SIG-M5 (cell line): ENCODE measurements at places on chromosomes 7 and 10.

- DNase-seq = no peak
Observed at GRCh38 chr10:122042836-122043235, 53.9 kb downstream of the TACC2 start.

DNA sequence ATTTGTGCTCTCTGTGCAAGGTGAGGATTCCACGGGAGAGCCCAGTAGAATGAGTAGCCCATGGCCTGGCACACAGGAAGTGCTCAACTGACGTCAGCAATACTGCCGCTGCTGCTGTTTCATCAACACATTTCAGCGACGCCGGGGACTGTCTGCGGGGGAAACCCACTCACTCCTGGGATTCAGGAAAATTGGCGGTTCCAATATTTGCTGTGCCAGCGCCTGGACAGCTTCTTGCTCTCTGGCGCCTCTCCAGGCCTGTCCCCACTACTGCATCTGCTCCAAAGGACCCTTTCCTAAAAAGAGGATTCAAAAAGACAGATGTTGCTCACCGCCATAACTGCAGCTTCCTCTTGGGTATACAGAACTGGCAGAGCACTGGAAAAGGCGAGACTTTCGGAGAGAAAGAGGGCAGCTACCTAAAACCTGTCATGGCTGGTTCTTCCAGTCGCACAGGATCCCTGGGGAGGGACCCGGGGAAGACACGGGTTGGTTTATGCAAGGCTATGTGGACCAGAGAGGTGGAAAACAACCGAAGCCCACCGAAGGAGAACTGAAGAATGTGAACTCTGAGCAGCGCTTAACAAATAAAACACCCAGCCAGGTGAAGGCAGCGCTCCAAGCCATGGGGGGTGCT, 39.7 kb upstream of the ENO4 start:
- DNase-seq = no peak

GRCh38 chr7:42981601-42982000, 49.4 kb downstream of the MRPL32 start:
- no peak for DNase-seq

GRCh38 chr10:69829775-69830174, 28.1 kb downstream of the COL13A1 start:
- no peak for DNase-seq

- DNase-seq = no peak
Observed at GRCh38 chr10:89171996-89172395, 35.1 kb downstream of the CH25H start.

GRCh38 chr10:77037735-77038403, 599.7 kb downstream of the KCNMA1 start:
- no peak for DNase-seq

GRCh38 chr7:30135301-30136116, 723 bp downstream of the MTURN start:
- DNase-seq = no peak

- DNase-seq = no peak
Observed at GRCh38 chr7:157388301-157388700, 51.5 kb downstream of the DNAJB6 start.

DNA sequence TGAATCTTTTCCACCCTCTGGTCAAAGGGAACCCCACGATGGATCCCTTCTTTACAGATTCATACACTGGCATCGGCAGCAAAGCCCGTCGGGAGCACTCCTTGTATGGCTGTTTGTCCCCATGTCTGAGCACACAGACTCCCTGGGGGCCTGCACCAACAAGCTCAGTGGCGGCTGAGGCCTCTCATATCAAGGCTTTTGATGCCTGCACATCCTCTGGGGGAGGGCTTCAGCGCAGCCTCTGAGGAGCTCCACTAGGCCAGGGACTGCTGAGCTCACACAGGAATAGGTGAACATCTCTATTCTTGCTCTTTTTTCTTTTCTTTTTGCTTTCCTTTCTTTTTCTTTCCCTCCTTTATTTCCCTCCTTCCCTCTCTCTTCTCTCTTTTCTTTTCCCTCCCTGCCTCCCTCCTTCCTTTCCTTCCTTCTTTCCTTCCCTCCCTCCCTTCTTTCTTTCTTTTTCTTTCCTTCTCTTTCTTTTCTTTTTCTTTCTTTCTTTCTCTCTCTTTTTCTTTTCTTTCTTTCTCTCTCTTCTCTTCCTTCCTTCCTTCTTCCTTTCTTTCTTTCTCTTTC, 174.6 kb downstream of the CCDC3 start:
- DNase-seq = no peak
